Chondrocyte (in vitro differentiated cells): ENCODE measurements at places on chromosomes 16 and 17. TPM values are rescaled to one million over a fixed set of nuclear protein-coding genes. Genes with fewer than 3 reads are reported as not detected.

Gene CCL7
- total RNA-seq, result not detected in 3 replicates

Gene KRTAP17-1
- not detected in 3 replicates for total RNA-seq

Gene CCDC154
- total RNA-seq, result 0.51 to 2.0 TPM (median 1.3 TPM) in 3 replicates

Gene KRT39
- not detected in 3 replicates for total RNA-seq

Gene AURKB
- 8.6 to 14.1 TPM (median 8.9 TPM) in 3 replicates for total RNA-seq

Gene KRTAP1-5
- total RNA-seq, result not detected in 3 replicates

GRCh38 chr16:10408824-10409381 lies 23.0 kb downstream of the ATF7IP2 start:
- no peak for DNase-seq

DNA sequence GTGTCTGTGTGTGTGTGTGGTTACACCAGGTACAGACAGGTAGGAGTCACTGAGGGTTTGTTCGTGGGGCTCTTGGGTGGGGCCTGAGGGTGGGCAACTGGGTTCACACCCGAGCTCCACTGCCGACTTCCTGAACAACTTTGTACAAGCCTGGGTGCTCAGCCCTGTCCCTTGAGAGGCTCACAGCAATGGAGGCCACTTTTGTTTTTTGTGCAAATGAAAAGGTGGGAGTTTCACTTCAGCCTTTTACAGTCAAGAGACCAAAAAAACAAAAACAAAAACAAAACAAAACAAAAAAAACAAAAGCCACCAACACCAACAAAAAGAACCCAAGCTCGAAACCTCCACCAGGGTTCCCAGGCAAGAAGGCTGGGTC lies 2.4 kb downstream of the RHBDF2 start:
- no peak for DNase-seq

DNA sequence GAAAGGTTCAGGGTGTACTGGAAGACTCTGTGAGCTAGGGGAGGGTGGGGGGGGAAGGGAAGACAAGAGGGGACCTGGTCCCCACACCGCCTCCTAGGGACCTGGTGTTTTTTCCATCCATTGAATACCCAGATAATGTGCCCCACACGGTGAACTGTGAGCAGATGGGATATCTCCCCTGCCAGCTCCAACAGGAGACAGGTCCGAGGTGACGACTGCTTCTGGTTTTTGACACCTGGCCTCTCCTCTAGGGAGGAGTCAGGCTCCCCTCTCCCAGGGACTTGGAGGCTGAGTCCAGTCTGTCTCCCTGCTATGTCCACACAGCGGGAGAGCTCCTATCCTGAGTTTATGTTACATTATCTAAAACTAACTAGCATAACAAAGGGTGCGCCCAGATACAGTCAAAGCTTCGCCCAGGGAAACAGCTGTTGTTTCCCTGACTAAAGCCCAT lies 1.8 kb downstream of the MARVELD3 start:
- no peak for DNase-seq

DNA sequence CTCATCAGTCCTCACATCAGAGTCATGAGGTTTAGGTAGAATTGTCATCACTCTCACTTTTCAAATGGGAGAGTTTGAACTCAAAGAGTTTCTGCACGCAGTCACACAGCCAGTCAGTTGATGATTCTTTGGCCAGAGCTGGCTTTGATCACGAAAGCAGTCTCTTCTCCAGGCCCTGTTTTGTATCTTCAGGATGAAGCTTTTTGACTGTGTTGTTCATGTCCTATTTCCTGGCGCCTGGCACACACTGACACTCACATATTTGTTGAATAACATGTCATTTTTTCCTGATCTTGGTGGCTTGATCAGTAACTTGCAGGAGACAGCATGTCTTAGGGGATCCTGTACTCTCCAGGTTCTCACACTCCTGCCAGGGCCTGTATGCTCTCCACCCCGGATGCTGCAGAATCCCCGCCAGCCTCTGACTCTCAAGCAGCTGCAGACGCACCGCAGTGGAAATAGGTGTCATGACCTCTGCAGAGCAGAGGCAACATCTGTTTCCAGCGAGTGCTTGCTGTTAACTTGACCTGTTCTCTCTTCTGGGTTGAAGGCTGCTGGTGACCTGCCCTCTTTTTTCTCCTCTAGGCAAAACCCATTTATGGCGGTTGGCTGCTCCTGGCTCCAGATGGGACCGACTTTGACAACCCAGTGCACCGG lies 33.0 kb downstream of the MPRIP start:
- DNase-seq, result peak; percentile 59

- DNase-seq, result no peak
Measured at GRCh38 chr17:45581860-45582259, 91.3 kb upstream of the PLEKHM1 start.

DNA sequence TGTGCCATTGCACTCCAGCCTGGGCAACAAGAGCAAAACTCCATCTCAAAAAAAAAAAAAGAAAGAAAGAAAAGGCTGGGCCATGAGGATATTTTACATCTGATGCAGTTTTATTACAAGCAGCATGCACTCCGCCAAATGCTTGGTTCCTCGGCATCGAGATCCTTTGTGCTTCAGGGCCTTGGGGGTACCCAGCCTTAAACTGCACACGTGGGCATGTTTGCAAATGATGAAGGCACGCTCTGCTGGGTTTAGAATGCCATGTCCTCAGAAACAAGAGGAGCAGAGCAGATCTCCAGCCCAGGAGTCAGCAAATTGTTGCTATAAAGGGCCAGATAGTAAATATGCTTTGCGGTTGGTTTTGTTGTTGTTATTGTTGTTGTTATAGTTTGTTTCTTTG lies 153.2 kb downstream of the KATNIP start:
- DNase-seq, result peak; percentile 15

DNA sequence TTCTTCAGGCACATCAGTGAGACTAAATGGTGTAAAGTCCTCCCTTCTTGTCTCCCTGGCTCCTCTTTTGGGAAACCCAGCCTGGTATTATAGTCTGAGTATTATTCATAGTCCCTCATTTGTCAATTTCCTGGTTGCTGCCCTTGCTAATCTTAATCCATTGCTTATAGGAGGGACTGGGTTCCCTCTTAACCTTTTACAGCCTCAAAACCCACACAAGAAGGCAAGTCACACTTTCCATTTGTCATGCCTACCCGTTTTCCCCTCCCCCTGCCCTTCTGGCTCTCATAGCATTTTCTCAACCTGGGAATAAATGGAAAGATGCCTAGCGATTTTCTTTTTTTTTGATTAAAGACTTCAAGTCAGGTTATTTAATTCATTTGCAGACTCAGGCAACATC lies 124.8 kb downstream of the MAP2K6 start:
- no peak for DNase-seq

- no peak for DNase-seq
Measured at GRCh38 chr17:14228903-14229302, 7.8 kb downstream of the CDRT15 start.

GRCh38 chr17:55598495-55598894 lies 87.2 kb upstream of the SMIM36 start:
- DNase-seq, result no peak

DNA sequence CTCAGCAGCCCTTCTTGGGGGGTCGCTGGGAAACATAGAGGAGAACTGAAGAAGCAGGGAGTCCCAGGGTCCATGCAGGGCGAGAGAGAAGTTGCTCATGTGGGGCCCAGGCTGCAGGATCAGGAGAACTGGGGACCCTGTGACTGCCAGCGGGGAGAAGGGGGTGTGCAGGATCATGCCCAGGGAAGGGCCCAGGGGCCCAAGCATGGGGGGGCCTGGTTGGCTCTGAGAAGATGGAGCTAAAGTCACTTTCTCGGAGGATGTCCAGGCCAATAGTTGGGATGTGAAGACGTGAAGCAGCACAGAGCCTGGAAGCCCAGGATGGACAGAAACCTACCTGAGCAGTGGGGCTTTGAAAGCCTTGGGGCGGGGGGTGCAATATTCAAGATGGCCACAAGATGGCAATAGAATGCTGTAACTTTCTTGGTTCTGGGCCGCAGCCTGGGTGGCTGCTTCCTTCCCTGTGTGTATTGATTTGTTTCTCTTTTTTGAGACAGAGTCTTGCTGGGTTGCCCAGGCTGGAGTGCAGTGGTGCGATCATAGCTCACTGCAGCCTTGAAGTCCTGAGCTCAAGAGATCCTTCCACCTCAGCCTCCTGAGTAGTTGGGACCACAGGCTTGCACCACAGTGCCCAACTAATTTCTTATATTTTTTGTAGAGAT lies 3.4 kb downstream of the STH start:
- DNase-seq, result no peak

DNA sequence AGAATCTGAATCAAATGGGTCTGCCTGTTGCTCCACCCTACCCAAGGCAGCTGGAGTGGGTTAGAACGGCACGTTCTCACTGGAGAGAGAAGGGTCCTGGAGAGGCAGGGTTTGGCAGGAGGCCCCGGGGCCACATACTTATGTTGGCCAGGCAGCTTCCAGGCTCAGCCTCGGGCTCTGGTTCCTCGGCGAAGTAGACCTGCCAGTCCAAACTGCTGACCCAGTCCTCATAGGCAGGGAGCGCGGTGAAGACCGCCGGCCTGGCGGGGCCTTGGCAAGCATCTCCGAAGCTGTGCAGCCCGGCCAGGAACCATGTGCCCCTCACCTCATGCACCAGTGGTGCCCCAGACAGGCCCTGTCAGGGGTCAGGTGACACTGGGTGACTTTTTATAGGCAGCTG lies 4.8 kb downstream of the PRSS53 start:
- no peak for DNase-seq
